NCI-H524 (cell line): ENCODE measurements at places on chromosomes 4 and X.

GRCh38 chr4:39410415-39410814 is 3.7 kb downstream of the KLB start:
- DNase-seq, result no peak

GRCh38 chrX:2559124-2559523 is 58.3 kb upstream of the DHRSX start:
- no peak for DNase-seq

DNA sequence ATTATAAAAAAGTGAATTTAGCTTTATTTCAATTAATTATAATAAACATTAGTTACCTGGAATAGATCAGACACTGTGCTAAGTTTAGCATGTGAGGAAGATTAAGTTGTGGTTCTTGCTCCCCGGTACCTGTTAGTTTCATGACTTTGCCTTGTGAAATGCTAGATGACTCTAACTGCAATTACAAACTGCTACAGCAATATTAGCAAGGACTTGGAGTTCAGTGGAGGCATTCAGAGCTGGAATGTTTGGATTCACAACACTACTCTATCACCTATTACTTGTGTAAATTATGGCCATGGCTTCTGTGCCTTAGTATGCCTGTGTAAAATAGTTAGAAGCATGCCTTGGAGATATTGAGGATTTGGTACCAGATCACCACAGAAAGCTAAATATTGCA is 21.4 kb upstream of the ANXA10 start:
- DNase-seq, result no peak

DNA sequence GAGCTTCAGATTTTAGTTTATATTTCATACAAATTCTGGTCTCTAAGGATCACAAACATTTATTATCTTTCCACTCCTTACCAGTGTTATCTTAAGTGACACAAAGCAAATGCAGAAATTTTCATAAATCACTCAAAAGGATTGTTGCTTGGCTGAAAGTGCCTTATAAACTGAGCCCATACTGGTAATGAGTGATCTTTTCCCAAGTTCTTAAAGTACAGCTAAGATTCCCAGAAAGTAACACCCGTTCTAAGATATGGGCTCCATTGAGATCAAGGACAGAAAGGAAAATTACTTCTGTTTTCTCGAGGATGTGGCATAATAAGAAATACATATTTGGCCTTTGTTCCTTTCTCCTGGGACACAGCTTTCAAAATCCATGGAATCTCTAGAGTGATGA is 313.7 kb downstream of the ARHGAP24 start:
- no peak for DNase-seq

- no peak for DNase-seq
These were observed 9.0 kb upstream of the MAGEA8 start for GRCh38 chrX:149871940-149872339.

- DNase-seq, result no peak
These were observed 753.6 kb downstream of the TRIML1 start for GRCh38 chr4:188892837-188893236.

GRCh38 chr4:38921151-38921550 is 53.5 kb downstream of the FAM114A1 start:
- DNase-seq, result no peak

DNA sequence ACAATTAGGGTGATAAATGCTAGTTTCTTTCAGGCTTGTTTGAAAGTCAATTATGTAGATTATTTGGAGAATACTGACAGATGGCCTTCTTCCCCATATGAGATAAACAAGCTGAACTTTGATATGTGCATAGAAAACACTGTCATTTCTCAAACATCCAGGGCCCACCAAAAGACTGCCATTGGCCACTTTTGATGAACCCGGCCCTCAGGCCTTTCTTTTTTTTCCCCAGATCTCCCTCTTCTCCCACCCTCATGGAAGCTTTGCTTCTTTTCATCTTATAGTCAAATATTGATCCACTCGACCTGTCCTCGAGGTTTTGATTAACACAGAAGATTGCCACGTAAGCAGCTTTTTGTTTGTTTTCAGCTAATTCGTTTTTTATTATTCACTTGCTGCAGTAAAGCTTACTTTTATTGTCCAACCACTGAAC is 377.4 kb downstream of the SMARCA1 start:
- no peak for DNase-seq

DNA sequence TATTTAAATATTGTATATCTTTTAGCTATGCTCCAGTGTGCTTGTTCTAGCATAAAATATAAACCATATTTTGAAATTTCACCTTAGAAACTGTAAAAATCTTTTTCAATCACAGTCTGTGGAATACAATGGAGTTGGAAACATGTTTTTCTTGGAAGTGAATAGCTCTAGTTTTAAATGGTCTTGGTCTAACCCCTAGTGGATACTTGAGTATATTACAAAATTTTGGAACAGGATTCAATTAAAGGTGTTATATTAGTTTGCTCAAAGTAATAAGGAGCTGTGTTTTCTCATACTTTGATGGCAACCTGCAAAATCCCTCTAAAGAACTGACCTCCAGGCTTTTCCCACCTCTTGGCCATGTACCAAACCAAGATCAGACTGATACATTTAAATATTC is 48.2 kb downstream of the STK26 start:
- no peak for DNase-seq
